Activated naive CD4-positive, alpha-beta T cell treated with anti-CD3 and anti-CD28 coated beads for 36 hours (primary cell): ENCODE measurements at places on chromosomes 16 and 17.
A peak's percentile ranks its signal among the peaks of the same experiment; 100 is the strongest.

DNA sequence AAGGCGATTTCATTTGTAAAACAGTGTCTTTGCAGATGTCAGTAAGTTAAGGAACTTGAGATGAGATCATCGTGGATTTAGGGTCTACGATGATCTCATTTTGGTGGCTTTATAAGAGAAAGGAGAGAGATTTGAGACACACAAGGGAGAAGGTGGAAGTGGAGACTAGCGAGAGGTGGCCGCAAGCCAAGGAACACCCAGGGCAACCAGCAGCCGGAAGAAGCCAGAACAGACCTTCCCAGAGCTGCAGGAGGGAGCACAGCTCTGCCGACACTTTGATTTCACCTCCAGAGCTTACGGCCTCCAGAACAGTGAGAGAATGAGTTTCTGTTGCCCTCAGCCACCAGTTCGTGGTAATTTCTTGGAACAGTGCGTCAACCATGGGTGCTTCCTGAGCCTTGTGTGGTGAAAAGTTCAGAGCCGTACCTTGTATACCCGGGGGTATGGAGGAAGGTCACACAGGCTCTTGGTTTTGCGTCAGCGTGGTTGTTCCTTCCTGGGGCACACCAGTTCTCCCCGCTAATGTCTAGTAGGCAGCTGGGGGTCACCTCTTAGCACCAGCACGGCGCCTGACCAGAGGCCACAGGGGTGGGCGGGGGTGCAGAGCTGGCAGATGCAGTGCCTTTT lies 12.9 kb upstream of the SEC14L1 start:
- DNase-seq: peak; percentile 83

GRCh38 chr16:83630979-83631378 lies 176.8 kb upstream of the HSBP1 start:
- no peak for DNase-seq

- no peak for DNase-seq
Observed at GRCh38 chr16:86584071-86584685, 5.8 kb downstream of the FOXL1 start.

GRCh38 chr17:14212401-14212800 lies 24.3 kb downstream of the CDRT15 start:
- DNase-seq: no peak
